H9 (cell line): ENCODE measurements at places on chromosomes 16 and 17.

DNA sequence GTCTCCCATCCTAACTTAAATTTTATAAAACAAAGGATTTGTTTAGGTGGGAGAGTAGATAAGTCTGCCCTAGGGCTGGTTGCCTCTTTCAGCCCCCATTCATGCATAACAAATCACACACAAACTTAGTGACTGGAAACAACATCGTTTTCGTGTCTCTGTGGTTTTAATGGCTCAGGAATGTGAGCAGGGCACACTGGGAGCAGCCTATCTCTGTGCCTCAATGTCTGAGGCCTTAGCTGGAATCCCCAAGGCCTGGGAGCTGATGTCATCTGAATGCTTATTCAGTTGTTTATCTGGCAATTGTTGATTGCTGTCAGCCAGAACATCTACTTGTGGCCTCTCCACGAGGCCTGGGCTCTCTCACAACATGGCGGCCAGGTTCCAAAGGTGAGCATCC lies 101.9 kb upstream of the HSBP1 start:
- DNase-seq: no peak

DNA sequence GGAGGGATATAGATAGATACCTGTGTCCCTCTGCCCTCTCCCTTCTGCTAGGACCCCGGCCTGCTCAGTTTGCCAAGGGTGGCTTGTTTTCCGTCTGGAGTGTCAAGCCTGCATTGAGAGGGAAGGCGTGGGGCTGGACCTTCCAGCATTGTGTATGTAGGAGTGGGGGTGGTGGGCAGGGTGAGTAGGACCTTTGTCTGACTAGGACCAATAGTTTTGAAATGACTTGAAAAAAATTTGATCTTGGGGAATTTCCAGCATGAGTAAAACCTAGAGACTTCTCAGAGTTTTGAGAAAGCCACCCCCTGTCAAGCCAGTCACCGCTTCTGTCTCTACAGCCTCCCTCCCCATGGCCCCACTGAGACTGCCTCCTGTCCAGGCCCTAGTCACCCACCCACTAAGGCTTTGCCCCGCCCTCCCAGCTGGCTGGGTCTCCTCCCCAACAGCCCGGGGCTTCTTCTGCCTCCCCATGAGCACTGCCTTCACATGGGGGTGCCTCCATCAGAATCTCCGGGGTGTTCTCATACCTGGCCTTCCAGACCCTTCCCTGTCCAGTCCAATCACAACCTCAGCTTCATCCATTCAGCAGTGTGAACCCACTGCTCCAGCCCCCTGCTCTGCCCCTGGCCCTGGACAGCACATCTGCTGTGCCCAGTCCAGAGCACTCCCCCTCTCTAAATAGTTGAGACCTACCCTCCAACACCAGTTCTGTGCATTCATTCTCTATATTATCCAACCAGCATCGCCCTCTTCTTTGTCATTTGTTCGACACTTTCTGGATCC lies 207.0 kb downstream of the MSI2 start:
- DNase-seq: no peak

DNA sequence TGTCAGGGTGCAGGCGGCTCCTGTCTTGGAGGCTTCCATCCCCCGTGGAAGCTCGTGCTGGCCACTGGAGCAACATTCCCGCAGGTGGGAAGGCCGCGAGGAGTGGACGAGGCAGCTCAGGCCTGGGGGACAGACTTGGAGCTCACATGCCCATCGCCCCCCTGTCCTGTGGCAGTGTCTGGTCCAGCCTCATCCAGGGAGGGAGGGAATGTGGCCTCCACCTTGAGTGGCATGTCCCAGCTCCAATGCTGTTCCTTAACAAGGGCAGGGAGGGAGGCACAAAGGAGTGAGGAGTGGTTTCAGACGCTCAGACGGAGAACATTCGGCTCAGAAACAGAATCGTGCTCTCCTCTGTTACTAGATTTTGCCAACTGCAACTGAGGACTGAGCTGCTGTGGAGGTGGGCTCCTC lies 159.4 kb upstream of the CHMP6 start:
- DNase-seq: peak; percentile 87

DNA sequence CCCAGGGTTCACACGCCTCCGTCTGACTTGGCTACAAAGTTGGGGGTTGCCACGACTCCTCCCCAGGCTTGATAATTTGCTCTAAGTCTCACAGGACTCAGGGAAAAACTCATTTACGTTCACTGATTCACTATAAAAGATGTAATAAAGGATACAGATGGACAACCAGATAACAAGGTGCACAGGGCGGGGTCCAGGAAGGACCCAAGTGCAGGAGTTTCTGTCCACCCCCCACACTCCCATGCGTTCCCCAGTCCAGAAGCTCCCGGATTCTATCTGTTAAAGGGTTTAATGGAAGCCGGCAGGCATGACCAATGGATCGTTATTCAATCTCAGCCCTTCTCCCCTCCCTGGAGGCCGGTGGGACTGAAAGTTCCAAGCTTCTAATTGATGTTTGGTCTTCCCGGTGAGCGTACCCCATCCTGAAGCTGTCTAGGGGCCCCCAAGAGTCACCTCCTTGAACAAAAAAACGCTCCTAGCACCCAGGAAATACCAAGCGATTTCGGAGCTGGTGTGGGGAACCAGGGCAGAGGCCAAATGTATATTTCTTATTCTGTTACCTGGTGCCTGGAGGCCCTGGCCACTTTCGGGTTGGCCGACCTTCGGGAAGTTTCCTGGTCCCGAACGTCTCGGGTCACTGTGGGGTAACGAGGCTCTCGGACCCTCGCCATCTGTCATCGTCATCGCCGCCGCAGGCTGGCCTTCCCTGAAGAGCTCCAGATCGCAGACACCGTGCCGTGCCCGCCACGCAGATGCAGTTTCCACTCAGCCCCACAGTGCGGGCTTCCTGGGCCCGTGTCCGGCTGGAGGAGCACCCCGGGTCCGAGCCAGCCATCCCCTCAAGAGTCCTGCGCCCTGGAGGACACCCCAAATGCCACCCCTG lies 13.5 kb upstream of the METRNL start:
- no peak for DNase-seq

DNA sequence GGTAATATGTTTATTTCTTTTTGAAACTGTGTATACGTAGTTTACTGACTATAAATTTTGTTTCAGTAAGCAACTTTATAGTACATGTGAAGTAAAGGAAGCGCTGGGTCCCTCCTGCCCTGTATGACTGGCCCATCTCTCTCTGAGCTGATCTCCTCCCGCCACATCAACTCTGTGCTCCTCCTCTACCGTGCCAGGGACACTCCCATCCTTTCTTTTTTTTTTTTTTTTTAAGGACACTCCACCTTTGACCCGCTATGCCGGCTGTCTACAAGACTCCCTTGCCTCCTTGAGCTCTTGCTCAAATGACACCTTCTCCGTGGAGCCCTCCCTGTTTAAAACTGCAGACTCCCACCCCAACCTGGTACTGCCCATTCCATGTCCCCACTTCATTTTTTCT lies 35.5 kb downstream of the ERN1 start:
- DNase-seq: no peak

DNA sequence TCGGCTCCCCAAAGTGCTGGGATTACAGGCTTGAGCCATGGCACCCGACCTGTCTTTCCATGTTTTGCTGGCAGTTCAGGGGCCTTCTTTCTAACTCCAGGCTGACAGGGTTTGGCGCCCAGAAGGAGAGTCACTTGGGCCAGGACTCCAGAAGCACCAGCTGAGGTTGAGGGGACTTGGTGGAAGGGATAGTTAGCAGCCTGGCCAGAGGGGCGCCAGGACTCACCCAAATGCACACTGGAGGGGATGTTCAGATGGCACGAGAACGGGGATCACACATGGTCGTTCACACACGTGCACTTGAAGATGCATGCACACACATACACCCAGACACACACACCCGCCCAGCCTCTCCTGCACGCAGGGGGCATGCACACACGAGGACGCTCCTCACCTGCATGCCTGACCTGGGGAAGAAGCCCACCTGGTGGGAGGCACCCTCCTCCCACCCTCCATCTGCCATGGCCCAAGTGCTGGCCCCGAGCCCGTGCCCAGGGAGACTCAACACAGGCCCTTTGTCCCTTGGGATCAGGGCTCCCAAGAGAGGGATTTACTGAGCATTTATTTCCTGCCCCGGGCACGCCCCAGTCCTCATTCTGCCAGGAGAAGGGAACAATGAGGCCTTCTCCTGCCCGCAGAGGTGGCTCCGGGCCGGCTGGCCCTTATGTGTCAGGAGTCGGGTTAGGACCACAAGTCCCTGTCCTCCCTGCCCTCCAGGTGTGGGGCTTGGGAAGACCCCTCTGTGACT lies 2.3 kb upstream of the PRSS21 start:
- DNase-seq: no peak

DNA sequence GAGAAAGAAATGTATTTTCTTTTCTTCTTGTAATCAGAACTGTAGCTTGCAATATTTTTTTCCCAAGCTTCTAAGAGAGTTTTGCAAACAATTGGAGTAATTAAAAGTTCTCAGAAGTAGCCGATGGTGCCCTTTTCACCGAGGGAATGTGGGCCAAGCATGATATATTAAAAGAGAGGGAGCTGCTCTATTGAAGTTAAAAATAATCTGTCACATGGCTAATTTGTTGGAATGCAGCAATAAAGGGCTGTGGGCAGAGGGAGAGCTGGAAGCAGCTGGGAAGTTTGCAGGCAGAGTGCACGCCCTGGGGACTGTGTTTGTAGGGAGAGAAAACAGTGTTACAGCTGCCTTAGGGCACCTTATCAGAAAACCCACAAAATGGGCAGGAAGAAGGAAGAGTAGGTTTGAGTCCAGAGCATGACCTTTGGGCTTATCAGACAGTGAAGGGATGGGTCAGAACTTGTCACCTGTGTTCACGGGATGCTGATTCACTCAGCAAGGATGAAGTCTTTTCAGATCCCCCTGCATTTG lies 18.5 kb upstream of the TERF2 start:
- no peak for DNase-seq

GRCh38 chr16:80996688-80997138 lies 10.0 kb downstream of the CMC2 start:
- DNase-seq: no peak

GRCh38 chr16:1260101-1260680 lies 4.3 kb downstream of the TPSD1 start:
- DNase-seq: no peak

DNA sequence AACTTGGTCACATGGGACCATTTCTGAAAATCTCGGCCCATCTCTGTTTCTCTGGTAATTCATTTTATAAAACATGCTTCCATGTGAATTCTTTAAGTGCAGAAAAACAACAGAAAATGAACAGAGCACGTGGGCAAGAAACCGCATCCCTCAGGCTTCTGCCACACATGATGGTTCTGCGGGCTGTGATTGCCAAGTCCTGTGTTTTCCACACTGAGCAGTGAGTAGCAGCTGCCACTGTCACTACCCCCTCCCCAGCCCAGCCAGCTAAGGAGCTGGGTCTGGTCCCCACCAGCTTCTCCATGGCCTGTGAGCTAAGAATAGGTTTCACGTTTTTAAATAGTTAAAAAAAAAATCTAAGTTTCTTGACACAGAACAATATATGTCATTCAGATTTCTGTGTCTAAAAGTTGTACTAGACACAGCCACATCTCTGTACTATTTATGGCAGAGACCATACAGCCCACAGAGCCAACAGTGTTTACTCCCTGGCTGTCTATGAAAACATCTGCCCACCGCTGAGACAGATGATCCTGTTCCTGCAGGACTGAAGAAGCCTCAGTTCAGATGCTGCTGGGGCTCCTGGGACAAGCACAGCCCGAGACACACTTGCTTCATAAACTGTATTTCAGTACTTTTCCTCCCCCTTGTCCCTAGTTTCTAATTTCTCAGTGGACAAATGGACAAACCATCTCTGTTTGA lies 41.5 kb downstream of the USP22 start:
- no peak for DNase-seq

GRCh38 chr17:74224959-74225725 lies 11.8 kb downstream of the TTYH2 start:
- DNase-seq: no peak

GRCh38 chr17:2396568-2397246 lies 4.2 kb downstream of the MNT start:
- peak; percentile 99 for DNase-seq

DNA sequence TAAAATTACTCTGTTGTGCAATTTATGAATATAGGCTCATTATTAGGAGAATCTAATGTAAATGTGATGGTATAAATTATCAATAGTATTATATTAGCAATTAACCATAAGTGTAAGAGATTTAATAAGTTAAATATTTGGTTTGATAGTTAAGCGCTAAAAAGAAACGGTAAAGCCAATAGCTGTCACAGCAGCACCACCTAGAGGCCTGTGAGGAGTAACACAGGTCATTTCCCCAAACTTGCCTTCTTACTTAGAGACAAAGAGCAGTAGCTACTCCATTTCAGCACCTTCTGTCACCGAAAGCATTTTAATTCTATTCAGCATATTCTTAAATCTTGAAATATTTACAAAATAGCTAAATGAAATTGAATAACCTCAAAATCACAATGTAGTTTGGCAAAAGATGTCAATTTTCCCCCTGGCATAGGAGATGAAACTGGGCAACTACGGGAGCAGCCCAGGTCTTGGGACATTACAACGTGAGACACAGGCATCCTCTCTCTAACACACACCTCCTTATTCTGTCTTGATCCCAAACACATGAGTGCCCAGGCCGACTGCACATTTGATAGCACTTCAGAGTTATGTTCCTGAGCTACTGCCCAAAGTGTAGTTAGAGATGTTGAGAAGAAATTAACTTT lies 14.3 kb upstream of the DYNLRB2 start:
- DNase-seq: peak; percentile 55

- peak; percentile 54 for DNase-seq
Measured at GRCh38 chr17:48470388-48471034, 40.5 kb upstream of the SKAP1 start.

- DNase-seq: no peak
Measured at GRCh38 chr16:74224828-74225612, 71.6 kb upstream of the PSMD7 start.

DNA sequence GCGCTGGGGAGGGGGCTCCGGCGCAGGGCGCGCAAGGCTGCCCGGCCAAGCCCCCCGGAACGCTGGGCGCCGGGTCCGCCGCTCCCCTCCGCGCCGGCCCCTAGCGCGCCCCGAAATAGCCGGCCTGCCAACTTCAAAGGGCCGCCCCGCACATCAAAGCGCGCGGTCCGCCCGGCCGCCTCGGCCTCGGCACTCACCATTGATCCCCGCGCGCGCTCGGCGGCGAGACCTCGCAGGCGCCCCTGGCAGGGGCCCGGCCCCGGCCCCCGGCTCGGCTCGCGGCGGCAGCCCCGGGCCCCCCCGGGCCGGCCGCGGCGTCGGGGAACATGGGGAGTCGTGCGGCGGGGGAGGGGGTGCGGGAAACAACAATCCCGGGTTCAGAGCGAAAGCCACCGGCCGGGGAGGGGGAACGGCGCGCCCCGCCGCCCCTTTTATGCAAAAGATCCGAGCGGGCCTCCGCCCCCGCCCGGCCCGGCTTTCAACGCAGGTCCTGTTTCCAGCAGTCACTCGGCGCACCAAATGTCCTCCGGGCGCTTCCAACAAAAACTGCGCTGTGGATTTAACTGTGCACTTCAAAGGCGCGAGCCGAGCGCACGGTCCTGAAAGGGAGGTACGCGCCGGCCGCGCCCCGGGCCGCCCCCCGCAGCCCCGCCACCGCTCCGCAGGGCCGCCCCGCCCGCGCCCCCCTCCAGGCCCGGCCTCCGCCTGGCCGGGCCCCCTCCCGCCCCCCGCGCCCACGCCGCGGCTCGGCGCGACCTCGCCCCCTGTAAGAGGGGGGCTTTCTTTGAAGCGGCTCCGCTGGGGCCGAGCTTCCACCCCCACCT lies 608 bp downstream of the AXIN2 start:
- DNase-seq: peak; percentile 95

GRCh38 chr17:32771396-32771795 lies 105.5 kb downstream of the MYO1D start:
- DNase-seq: no peak
